ENCODE measurements at places on chromosomes 6 and 20.

- DNase-seq, result no peak
Measured at GRCh38 chr6:99333068-99333467, 16.4 kb downstream of the FAXC start.

GRCh38 chr6:28489366-28490204 is 26.0 kb downstream of the GPX6 start:
- peak; percentile 82 for DNase-seq

GRCh38 chr6:84772428-84773132 is 8.2 kb upstream of the TBX18 start:
- DNase-seq, result no peak

DNA sequence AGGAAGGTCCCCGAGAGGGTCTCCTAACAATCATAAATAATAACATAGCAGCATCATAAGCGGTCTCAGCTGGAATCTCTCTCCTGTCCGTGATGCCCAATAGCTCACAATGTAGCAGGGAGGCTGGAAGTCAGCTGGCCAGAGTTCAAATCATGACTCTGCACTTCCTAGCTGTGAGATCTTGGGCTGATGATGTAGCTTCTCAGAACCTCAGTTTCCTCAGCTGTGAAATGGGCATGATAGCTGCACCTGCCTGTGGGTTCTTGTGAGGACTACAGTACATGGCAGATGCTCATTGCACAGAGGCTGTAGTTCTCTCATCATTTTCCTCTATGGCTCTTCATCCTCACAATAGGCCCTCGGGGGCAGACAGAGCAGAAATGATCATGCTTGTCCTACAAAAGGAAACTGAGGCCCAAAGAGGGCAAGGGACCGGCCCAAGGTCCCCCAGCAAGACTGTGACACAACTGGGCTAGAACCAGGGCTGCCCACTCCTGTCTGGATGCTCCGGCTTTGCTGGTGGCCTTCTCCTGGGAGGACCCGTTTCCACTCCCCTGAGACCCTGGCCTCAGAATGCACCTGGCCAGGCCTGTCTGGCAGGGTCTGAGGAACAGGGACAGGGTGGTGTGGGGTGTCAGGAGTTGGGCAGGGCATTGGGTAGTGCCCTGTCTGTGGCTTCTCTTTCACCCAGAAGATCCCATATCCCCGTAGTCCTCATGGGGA is 17.7 kb downstream of the SLC12A5 start:
- DNase-seq, result no peak

DNA sequence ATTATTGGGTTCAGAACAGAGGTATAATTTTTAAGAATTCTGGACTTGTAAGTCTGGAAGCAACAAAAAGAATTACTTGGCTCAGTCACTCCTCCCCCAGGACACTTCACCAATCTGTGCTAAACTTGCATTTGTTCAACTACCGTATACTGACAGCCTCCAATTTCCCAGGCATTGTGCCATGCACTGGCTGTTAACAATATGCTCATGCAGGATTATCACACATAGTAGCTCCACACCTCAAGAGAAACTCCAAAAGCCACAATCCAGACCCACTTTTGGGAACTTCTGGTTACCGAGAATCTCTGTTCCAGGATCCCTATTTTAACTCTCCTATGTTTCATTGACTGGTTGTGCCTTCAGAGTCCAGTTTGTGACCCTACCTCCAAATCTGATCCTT is 7.7 kb downstream of the ADGRF1 start:
- DNase-seq, result no peak

- no peak for DNase-seq
Measured at GRCh38 chr20:58699623-58700107, 7.1 kb downstream of the NPEPL1 start.

GRCh38 chr6:97282238-97282725 is 734 bp downstream of the MMS22L start:
- peak; percentile 3 for DNase-seq

GRCh38 chr20:8726460-8726859 is 342.4 kb upstream of the PLCB4 start:
- DNase-seq, result no peak

DNA sequence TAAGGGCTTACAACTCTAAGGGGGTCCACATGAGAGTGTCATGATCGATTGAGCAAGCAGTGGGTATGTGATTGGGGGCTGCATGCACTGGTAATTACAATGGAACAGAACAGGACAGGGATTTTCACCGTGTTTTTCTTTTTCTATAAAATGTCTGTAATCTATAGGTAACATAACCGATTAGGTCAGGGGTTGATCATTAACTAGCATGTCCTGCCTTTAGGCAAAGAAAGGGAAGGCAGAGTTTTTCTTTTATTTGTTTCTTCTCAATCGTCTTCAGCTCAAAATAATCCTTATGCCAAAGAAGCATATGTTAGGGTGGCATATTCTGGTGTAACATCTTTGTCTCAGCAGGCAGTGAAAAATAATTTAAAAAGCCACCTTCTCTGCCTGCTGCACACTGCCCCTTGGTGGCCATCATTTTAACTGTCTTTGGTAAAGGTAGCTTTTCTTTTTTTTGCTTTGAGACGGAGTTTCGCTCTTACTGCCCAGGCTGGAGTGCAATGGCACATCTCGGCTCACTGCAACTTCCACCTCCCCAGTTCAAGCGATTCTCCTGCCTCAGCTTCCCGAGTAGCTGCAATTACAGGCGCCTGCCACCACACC is 9.7 kb upstream of the CEP43 start:
- DNase-seq, result peak; percentile 26

- no peak for DNase-seq
Measured at GRCh38 chr20:37977786-37978185, 55.5 kb downstream of the TTI1 start.

DNA sequence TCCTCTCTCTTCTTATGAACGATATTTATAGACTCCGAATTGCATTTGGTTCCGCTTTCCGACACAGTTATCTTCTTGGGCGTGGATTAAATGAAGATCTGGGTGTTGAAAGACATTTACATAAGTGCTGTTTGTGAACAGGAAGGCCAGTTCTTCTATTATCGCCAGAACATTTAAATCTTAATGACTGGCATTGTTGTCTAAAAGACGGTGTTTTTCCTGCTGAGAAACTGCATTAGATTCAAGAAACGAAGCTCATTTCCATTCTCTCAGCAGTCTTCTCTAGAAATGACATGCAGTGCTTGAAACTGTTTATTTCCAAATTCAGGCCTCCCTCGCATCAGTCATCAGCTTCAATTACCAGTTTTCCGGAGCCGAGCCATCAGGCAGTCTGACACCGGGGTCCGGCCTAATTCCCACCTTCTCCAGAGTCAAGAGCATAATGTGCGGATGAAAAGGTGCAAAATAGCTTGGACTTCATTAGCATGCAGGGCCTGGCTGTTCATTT is 16.0 kb downstream of the LINC00237 start:
- DNase-seq, result no peak

DNA sequence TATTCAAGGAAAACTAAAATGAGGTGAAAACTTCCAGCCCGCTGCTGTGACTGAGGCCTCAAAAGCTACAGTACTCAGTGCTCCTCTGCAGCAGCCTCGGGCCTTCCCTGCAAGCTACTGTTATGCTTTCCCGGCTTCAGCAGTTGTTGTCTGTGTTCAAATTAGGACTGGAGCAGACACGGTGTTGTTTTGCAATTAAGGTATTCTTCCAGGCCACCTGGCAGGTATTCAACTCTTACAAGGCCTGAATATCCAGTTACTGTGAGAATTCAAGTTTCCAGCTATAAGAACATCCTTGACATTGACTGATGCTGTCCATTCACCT is 10.7 kb downstream of the TXNDC5 start:
- DNase-seq, result no peak

- no peak for DNase-seq
Measured at GRCh38 chr6:42715871-42716270, 6.5 kb downstream of the PRPH2 start.

DNA sequence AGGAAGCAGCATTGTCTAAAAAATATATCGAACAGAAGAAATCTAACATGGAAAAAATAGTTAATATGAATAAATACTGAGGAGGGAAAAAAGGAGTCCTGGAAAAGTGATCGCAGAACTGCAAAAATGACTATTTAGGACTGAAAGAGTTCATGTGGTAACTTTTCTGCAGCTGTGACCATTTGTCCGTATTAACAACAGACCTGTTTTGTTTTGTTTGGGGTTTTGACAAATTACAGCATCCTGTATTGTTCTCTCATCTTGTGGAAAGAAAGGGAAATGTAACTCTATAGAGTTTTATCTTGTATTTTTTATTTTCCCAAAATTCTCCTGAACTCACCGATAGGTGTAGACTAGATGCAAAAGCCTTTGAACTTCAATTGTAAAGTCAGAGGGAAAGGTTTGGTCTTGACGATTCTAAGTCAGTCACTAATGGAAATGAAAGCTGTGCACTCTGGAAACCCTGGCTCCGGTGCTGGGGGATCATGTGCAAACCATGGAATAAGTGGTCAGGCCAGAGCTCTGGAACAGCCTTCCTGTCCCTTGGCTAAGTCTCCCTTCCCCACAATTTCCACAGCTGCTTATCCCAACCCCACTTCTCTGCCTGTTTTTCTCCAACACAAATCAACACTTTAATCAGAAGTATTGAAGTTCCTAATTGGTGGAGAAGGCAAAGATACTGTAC is 51.2 kb upstream of the MARCKS start:
- no peak for DNase-seq

DNA sequence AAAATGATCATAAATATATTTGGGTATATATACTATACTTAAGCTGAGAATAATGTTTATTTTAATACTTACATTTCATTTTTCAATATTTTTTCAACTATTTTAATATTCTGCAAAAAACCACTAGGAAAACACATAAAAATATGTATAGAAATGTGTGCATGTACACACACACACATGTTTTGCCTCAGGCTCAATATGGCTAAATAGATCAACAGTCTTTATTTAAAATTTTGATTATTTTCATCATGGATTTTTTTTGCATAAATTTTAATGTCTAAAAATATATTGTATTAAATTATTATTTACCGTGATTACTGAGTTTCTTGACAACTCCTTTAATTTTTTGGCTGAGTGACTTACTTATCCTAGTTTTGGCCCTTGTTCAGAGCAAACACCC is 846.5 kb downstream of the DHX35 start:
- no peak for DNase-seq

DNA sequence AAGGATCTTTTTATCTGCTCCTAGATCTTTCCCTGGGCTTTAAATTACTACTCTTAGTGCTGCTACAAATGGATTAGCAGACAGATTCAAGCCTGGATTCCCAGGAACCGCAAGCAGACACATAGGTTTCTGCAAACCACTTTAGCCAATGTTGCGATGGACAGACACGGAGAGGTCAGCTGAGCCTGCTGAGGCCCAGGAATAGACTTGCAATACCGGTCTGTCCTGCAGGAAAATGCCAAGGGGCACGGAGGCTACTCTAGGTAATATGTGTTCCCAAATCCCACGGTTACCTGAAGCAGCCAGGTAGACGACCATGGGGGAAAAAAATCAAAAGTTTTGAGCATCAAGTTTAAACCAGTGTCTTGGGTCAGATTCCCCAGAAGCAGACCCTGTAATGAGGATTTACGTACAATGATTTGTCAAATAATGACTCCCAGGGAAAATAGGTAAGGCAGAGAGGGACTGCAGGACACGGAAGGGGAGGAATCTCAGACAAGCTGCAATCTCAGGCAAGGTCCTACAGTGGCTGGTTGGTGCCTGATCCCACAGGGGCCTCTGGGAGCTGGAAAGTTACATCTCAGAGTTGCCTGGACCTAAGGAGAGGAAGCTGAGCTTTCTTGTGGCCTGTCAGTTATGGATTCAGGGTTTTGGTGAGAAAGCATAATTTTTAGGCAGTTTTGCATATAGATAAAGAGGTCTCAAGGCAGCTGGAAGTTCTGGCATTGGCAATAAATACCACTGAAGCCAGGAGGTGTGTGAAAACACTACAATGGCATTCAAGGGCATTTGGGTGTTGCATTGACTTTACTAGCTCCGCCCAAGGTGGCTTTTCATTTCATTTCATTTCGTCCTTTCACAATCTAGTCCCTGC is 12.5 kb downstream of the OTOR start:
- DNase-seq, result no peak

GRCh38 chr20:54474046-54474445 is 1.3 kb upstream of the DOK5 start:
- DNase-seq, result no peak

GRCh38 chr6:118383924-118384323 is 164.2 kb upstream of the PLN start:
- no peak for DNase-seq

DNA sequence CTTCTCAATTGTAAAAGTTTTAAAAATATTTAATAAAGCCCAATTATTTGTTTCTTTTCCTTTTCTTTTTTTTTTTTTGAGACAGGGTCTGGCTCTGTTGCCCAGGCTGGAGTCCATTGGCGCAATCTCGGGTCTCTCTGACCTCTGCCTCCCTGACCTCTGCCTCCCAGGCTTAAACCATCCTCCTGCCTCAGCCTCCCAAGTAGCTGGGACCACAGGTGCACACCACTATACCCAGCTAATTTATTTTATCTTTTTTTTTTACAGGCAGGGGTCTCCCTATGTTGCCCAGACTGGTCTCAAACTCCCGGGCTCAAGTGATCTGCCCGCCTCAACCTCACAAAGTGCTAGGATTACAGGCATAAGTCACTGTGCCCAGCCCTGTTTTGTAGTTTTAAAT is 9.8 kb downstream of the REPS1 start:
- no peak for DNase-seq

DNA sequence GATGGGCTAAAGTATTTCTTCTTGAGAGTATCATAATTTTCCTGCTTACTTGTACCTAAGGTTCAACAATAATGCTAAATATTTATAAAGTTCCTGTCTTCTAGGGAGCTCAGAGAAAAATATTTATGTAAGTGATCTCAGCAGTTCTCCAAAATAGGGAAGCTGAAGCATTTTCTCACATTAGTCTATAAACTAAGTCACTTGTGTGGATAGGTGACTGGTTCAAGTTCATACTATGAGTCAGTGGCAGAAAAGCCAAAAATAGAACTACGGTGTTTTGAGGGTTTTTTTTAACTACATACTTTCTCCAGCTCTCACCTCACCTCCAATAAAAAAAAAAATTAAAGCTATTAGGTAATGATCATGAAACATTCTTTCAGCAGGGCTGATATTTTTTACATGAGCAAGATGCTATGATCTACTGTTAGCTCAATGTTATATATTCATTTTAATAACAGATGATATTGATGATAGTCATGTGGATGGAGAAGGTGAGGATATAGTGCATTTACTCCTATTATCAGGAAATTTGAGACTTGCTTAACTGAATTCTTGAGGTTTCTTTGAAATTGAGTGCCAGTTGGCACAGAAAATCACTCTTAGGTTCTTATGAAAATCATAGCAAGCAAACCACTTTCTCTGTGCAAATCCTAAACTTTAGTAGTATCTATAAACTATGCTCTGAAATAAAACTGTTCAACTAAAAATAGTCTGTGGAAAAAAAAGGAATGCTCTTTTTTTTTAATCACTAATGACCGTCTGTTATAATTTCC is 4.1 kb upstream of the MOXD1 start:
- DNase-seq, result peak; percentile 67

- peak; percentile 26 for DNase-seq
Measured at GRCh38 chr6:89145091-89145955, 532 bp upstream of the PM20D2 start.

DNA sequence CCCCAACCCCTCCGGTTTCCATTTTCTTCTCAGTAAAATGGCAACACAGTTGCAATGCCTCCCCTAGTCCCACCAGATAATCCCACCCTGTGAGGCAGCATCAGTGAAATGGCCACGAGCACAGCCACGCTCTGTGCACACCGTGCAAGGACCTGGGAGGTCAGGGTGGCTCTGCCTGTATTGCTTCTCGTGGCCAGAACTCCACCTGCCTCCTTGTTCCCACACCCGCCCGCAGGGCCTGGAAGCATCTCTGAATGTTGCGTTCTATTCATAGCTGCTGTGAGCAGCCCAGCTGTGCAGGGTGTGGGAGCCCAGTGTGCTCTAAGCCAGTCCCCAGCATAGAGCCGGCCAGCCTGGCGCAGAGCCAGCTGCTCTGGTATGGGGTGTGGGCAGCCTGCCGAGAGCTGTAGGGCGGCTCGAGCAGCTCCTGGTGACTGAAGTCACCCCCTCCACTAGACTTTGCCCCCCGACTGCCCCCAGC is 161.1 kb downstream of the DLL1 start:
- DNase-seq, result no peak
